CD4-positive, CD25-positive, alpha-beta regulatory T cell (primary cell): ENCODE measurements at places on chromosomes 13 and 19. TPM values are rescaled to one million over a fixed set of nuclear protein-coding genes. Genes with fewer than 3 reads are reported as not detected.
A peak's percentile ranks its signal among the peaks of the same experiment; 100 is the strongest.

GRCh38 chr19:35757231-35757748 lies 461 bp upstream of the HSPB6 start:
- no peak for DNase-seq

IGFL1 gene
- not detected for polyA plus RNA-seq

CSNK1A1L gene
- polyA plus RNA-seq = not detected

JAK3 gene
- 103 TPM for polyA plus RNA-seq

GRCh38 chr13:94716016-94716415 lies 3.7 kb upstream of the SOX21 start:
- no peak for DNase-seq

GRCh38 chr19:13610039-13610691 lies 103.9 kb upstream of the CACNA1A start:
- peak; percentile 9 for DNase-seq

DNA sequence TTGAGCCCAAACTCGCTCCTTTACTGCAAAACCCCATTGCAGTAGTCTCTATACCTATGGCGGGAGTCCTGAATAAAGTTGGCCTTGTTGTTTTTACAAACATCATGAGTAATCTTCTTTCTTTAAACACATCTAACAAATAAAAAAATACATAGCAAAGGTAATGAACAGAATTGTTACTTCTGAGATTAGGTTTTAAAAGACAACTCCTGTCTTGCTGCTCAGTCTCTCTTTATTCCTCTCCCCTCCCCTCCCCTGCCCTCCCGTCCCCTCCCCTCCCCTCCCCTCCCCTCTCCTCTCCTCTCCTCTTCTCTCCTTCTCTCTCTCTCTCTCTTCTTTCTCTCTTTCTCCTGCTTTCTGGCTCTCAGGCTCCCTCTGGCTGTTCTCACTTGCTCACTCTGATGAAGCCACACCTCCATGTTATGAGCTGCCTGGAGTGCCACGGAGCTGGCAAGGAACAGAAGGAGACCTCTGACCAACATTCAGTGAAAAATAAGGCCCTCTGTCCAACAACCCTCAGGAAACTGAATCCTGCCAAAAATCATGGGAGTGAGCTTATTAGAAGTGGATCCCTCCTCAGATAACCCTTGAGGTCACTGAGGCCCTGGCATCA lies 300.7 kb upstream of the MIR17HG start:
- DNase-seq = no peak

DNA sequence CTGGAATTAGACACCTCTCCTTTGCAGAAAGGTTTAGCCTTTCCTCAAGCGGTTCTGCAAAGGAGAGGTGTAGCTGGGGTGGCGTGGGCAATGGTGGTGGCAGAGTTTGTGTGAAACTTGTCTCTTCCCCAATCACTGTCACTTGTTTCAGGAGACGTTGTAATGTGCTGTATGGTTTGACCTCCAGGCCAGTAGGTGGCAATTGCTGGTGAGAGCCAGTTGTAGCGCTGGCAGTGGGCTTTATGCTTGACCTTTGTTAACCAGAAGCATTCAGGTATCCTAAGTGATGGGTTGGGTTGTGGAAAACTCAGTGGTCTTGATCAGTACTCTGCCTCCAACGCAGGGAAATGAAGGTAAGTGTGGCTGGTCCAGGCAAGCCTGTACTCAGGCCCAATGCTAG lies 12.7 kb upstream of the LILRA5 start:
- no peak for DNase-seq

OR4F17 gene
- not detected for polyA plus RNA-seq

- DNase-seq = no peak
Observed at GRCh38 chr13:36029166-36029565, 102.0 kb downstream of the DCLK1 start.

DNA sequence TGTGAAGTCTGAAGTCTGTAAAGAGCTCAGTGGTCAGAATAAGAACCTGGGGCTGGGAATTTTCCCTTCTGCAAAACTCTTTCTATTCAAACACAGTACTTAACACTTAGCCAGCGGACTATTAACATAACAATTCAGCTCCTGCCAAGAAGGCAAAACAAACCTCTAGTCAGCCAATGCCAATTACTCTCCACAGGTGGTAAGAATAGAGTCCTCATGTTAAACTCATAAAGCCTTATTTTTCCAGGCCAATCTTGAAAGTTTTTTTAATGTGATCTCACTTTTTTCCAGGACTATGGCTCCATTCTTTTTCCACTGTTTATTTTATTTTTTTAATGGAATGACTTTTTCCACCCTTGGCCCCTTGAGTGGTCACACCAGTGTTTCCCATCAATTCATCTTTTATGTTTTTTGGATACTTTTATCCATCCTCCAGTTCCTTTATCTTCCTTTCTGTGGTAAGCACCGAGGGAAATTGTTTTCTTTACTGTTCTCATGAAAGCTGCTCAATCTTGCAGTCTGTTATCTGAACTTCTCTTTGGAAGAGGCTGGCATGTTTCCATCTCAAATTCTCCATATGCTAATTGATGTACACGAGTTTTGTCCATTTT lies 217.3 kb downstream of the LHFPL6 start:
- DNase-seq = no peak

ZNF100 gene
- polyA plus RNA-seq = 8.8 TPM

GRCh38 chr19:13842291-13843103 lies 34.4 kb upstream of the NANOS3 start:
- DNase-seq = peak; percentile 66

DNA sequence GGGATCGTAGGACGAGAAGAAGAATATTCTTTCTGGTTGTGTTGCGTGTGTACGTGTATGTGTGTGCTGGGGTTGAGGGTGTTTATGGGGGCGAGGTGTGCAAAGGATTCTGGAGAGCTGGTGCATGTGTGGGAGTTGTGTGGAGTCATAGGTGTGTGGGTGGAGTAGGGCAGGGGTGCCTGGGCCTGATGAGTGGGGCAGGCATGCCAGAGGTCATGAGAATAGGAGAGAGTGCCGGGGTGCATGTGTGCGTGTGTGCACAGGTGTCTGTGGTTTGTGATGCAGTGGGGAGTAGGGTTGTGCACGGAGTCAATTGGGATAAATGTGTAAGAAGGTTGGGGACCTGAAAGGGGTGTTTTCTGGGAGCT lies 649 bp downstream of the TMEM91 start:
- DNase-seq = no peak

- DNase-seq = no peak
Observed at GRCh38 chr13:75860935-75861334, 224.8 kb downstream of the LMO7 start.

DNA sequence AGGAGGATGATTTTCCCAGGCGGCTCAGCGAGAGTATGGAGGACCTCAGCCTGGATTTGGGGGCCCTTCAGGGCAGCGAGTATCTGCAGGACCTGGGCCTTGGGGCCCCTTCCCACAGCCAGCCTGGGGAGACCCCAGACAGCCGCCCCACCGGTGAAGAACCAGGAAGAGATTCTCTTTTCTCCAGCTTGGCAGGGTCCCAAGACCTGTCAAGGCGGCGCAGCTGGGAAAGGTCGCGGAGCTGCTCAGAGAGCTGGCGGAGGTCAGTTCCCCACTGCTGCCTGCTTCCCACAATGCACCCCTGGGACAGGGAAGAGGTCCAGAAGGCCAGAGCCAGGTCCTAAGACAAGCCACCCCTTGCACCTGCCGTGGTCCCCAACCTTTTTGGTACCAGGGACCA lies 24.1 kb downstream of the ARHGEF18 start:
- DNase-seq = no peak

RASAL3 gene
- 42.7 TPM for polyA plus RNA-seq

LMTK3 gene
- not detected for polyA plus RNA-seq

ZNF285 gene
- polyA plus RNA-seq = not detected

FXYD1 gene
- polyA plus RNA-seq = 2.6 TPM

DNA sequence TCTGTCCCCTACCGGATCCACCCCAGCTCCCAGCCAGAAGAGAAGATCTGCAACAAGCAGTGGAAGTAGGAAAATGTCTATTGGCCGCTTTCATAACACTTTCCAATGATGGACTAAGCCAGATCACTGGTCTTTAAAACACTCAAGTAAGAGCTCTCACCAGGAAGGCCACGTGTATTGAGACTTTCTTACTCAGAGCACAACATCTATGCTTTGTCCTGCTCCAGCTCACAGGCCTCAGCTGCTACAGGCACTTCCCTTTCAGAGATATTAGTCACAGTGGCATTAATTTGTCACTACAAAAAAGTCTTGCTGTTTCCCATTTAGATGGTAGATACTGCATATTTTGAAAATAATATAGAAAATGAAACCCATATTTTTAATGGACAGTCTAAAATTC lies 164.2 kb downstream of the ABCC4 start:
- DNase-seq = no peak

DNA sequence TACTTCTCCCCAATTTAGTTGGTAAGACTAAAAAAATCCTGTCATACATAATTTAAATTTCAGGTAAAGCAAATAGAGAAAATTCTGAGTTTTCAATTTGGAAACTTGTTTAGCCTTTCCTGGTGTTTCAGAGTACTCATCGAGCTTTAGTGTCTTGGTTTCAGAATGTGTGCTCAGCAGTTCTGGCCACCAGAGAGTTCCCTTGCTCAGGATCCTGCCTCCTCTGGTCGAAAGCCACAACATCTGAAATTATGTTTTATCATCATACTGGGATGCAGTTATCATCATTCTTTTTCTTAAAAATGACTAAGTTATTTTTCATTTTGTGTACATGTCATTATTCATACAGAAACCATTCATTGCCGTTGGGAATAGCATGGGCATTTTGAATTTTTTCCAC lies 263.2 kb upstream of the SPRY2 start:
- no peak for DNase-seq

CEACAM20 gene
- polyA plus RNA-seq = not detected

DNA sequence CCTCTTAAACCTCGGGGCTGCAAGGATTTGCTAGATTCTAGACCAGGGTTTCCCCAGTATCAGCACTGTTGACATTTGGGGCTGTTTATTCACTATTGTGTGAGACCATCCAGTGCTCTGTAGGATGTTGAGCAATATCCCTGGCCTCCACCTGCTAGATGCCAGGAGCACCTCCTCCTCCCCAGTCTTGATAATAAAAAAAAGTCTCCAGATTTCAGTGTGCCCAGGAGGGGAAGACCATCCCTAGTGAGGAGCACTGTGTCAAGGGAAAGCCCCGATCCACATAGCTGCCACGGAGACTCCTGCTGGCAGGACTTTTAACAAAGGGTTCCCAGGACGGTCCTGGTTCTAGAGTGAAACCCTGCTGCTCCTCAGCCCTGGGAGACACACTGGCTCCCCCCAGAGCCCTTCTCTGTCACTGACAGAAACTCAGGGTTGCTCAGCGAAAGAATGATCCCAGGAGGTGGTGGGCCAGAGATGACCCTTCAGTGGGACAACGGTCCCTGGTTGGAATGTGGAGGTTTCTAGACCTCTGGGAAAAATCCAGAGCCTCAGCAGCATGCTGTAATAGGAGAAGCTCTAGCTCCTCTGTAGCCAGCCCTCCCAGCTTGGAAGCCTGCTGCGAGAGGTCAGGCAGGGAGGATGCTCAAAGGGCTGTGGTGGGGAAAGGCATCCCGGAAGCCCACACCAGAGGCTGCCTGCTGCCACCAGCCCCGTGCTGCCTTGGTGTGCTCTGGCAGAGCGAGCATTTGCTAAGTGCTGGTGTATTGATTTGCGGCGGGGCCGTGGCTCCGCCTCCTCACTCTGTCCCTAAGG lies 20.3 kb downstream of the LYL1 start:
- DNase-seq = no peak

VSTM1 gene
- not detected for polyA plus RNA-seq

MEDAG gene
- polyA plus RNA-seq = not detected

TOMM40 gene
- 27.8 TPM for polyA plus RNA-seq

DNA sequence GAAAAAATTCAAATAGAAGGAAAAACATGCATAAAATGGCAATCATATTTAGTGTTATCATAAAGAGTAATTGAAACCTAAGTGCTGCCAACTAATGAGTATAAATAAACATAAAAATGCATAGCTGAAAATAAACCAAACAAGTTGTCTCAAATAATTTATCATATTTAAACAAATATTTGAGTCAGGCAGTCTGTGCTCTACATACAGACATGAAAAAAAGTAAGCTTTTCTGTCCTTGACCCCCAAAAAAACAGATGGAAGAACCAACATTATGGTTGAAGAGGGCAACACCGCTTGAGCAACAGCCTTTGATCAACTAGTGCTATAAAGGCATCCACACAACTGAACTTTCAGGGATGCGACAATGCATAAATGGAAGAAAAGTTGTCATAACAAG lies 735.1 kb upstream of the MIR17HG start:
- no peak for DNase-seq

DNA sequence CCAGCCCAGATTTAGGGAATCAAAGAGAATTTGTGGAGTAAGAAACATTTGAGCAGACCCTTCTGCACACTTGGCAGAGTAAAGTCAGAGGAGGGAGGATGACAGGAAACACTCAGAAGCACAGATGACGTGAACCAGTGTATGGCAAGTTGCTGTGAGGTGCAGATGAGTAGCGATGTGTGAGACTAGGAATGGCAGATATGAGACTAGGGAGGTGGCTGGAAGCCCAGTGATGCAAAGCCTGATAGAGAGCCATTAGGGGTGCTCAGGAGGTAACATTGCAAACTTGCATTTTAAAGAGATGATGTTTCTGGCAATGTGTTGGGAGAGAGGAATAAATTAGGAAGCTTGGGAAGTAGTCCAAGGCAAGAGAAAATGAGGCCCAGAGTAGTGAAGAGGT lies 44.0 kb downstream of the PCDH17 start:
- DNase-seq = no peak

GRCh38 chr19:43474986-43475705 lies 9.7 kb upstream of the LYPD3 start:
- DNase-seq = peak; percentile 94

KRTDAP gene
- not detected for polyA plus RNA-seq

GRCh38 chr19:23183251-23183650 lies 66.4 kb downstream of the ZNF730 start:
- no peak for DNase-seq

DNA sequence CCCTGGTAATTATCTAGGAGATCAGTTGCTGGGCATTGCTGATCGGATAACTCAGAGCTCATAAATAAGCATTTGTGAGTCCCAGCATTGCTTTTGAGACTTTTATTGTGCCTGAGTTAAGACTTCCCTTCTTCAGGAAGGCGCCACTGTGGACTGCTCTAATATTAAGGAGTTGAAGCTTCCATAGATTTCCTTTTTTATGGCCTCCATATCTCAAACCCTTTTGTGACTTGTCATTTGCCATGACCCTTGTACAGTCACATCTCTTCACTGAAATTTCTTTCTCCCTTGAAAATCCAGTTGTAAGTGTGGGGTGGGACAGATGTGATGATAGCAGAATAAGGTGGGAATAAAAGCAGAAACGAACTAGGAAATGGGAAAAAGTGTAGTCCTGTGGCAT lies 6.3 kb downstream of the TM9SF2 start:
- no peak for DNase-seq

- no peak for DNase-seq
Observed at GRCh38 chr13:77507931-77508776, 27.4 kb upstream of the SCEL start.

NR2F6 gene
- polyA plus RNA-seq = 0.81 TPM

GRCh38 chr13:87906411-87906810 lies 235.2 kb downstream of the SLITRK5 start:
- DNase-seq = no peak

- DNase-seq = peak; percentile 40
Observed at GRCh38 chr19:8505680-8506401, 3.4 kb upstream of the PRAM1 start.

DNA sequence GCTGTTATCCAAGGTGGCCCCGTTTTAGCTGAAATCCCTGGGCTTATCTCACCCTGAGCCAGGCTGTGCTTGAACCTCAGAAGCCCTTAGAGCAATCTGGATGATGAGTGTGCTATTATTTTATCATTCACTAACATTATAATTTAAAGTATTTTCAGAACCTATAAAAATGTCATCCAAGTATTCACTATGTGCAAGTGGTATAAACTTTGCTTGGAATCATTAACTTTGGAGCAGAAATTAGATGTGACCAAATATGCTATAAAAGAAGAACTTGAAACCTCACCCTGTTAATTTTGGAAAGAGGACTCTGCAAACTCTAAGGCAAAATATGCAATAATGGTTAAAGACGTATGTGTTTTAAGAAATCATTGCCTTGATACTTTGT lies 147.5 kb downstream of the USP12 start:
- DNase-seq = no peak
